ENCODE measurements at places on chromosomes 2 and 18.

- DNase-seq, result no peak
Measured at GRCh38 chr2:109385506-109385905, 228.3 kb downstream of the SEPTIN10 start.

GRCh38 chr2:109197491-109198418 is 68.8 kb downstream of the SH3RF3 start:
- DNase-seq, result no peak

DNA sequence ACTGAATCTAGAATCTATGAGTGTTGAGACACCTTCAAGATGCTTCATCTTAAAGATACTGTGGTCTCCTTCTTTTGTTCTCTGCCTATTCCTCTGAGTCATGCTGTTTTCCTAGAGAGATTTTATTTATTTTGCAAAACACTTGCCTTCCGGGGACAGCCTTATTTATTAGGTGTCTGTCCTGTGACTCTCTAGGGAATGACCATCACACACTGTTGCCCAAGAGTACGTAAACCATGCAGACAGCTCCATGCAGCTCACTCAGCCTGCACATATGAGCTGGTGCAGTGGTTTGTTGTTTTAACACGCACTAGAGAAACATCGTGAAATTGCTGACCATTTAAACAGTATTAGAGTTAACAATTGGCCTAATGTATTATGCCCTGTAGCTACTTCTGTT is 12.4 kb upstream of the ADCYAP1 start:
- DNase-seq, result no peak

DNA sequence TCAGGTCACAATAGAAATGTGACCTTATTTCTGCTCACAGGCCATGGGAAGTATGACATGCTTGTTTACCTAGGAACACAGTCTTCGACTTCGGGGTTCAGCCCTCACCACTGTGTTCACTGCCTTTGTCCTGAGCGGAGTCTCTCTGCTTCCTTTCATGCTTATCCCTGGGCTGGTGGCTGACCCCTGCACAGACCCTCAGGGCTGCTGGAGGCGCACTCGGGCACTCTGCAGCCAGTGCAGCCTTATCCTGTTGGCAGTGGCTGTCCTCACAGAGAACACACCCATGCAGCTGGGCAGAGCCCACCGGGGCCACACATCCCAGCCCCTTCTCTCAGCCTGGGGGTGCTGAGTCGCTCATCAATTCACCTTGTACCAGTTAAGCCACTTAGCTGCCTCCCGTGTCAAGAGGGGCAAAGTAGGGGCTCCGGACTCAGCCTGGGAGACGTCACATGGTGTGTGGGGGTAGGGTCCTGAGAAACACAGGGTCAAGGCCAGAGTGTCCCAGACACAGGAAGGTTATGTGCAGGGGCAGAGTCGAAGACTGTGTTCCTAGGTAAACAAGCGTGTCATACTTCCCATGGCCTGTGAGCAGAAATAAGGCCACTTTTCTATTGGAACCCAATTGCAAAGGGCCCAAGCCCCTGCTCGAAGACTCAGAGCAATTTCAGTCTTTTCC is 107.5 kb downstream of the FAM210A start:
- DNase-seq, result no peak

- DNase-seq, result no peak
Measured at GRCh38 chr2:55712477-55713060, 18.9 kb upstream of the PNPT1 start.

All from activated naive CD8-positive, alpha-beta T cell treated with anti-CD3 and anti-CD28 coated beads, Interleukin-2, amount 50 U/mL, for 16 hours (primary cell).